ENCODE measurements at places on chromosomes 2 and 18.

GRCh38 chr2:197184959-197185586, 125.5 kb downstream of the ANKRD44 start:
- no peak for DNase-seq

DNA sequence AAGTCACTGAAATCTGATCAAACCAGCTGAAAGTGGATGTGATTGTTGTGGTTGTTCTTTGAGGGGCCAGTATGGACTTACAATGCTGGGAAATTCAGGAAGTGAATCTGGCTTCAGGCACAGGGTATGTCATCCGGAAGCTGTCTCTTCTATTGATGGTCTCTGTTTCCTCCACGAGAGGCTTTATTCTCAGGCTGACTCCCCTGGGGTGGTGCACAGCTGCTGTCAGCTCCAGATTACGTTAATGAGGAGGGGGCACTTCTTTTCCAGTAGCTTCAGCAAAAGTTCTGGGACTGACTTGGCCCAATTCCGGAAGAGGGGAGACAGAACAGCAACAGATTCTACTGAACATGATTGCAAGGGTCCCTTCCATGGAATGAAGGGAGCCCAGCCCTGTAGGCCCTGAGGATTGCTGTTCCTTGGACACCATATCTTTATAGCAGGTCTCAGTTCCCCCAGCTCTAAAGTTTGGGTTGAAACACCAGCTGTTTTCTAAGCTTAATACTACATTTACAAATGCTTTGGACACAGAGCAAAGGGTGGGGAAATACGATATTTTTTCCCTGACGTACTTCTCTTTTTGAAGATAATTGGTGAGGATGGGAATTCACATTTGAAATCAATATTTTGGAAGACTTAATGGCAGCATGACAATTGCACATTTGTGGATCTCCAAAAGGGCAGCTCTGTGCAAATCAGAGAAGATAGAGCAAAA, 400.9 kb downstream of the TSN start:
- DNase-seq, result no peak

DNA sequence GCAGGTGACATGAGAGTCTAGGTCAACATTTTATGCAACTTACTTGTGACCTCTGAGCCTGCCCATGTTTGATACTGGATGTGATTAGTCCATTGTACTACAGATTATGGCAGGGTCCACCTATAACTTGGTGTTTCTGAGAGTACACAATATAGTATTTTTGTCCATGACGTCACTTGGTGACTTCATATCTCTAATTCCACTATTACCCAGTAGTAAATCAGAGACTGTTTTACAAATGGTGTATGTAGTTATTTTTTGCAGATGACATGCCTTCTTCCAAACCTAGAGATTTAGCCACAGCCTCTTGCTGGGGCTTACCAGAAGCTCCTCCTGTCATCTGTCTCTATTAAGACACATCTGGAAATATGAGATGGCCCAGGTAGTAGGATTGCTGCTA, 24.6 kb upstream of the TMX3 start:
- DNase-seq, result no peak

- no peak for DNase-seq
Measured at GRCh38 chr2:37786191-37786698, 114.8 kb upstream of the CDC42EP3 start.

- DNase-seq, result no peak
Measured at GRCh38 chr2:123438251-123438650, 586.8 kb upstream of the CNTNAP5 start.

DNA sequence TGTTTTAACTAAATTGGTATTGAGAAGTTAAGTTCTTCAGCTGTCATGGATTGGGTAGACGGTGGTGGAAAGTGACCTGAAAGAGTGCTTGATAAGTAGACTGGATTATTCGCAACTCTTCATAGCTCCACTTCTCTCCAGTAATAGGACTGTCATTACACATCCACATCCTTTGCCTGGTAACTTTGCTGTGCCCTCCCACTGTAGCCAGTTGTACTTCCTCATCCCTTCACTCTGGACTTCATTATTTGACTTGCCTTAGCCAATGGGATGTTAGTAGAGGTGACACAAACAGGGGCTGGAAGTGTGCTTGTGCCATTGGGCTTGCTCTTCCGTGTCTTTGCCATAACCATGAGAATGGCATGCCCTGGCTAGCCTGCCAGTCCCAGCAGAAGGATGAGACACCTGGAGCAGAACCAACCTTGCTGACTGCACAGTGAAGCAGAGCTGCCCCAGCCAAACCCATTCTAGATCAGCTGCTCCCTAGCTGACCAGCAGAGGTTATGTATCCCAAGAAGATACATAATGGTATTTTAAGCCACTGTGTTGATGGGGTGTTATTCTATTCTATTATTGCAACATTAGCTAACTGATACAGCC, 16.9 kb downstream of the QPCT start:
- no peak for DNase-seq

GRCh38 chr2:215391531-215391930, 44.3 kb downstream of the FN1 start:
- no peak for DNase-seq

- DNase-seq, result no peak
Measured at GRCh38 chr2:234839285-234839684, 112.5 kb upstream of the SH3BP4 start.

GRCh38 chr2:192315543-192315942, 120.8 kb upstream of the TMEFF2 start:
- no peak for DNase-seq

DNA sequence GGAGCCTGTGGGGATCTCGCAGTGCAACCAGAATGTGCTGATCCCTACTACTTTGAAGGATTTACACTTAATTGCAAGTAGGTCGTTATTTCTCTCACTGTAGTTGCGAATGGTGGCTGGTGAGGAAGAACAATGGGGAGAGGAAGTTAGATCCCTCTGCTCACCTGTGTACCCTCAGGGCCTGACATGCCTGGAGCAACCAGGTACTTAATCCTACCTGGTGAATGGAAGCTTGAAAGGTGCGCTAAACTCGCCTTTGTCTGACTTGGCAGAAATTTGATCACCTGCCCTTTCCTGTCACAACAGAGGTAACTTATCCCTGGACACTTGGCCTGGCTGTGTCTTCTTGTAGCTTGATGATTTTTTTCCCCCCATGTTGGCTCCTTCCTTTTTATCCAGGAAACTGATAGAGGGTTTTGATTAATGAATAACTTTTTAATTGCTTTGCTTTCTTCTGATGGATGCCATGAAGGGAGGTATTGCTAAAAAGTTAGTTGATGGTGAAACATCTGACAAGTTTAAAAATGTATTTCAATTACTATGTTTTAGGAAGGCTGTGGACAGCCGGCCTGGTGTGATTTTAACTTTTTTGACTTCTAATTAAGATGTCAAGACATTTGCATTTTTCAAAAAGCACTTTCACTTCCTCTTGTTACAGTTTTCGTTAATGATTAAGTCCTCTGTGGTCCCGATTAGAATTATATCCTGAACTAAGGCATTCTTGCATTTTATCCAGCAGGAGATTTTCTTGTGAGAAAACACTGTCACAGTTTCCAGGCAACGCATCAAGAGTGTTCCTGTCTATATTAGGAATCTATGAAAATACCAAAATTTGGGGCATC, 9.2 kb downstream of the SGPP2 start:
- DNase-seq, result peak; percentile 29

DNA sequence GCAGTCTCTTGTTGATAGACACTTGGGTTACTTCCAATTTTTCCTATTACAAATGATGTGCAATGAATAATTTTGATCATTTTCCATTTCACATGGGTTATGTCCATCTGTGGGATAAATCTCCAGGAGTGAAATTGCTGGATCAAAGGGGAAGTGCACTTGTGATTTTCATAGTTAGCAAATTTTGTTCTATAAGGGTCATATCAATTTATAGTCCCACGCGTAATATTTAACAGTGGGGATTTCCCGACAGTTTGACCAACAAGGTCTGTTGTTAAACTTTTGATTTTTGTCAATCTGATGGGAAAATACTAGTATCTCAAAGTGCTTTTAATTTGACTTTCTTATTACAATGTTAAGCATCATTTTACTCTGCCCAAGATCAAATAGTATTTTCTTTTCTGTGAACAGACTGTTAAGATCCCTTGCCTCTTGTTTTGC, 8.3 kb downstream of the IL1B start:
- DNase-seq, result no peak

- DNase-seq, result no peak
Measured at GRCh38 chr2:207088839-207089238, 76.9 kb downstream of the KLF7 start.

GRCh38 chr2:142188562-142188961, 57.7 kb upstream of the LRP1B start:
- no peak for DNase-seq

DNA sequence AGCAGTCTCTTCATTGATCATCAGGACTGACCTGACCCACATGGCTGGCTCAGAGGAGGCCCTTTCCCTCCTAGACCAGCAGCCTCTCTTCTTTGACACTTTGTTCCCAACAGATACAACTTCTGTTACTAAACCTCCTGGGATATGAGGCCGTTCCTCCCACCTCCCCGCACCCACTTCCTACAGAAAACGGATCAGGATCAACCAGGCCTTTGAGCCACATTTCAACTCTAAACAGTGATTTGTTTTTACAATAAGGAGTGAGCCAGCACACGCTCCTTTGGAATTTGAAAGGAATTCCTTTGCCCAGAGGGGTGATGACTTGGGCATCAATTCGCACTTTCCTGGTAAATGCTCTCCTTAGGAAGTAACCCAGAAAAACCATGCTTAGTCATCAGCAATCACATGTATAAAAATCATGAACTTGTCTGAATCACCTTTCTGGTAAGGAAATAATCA, 180.4 kb downstream of the FAM124B start:
- DNase-seq, result no peak

DNA sequence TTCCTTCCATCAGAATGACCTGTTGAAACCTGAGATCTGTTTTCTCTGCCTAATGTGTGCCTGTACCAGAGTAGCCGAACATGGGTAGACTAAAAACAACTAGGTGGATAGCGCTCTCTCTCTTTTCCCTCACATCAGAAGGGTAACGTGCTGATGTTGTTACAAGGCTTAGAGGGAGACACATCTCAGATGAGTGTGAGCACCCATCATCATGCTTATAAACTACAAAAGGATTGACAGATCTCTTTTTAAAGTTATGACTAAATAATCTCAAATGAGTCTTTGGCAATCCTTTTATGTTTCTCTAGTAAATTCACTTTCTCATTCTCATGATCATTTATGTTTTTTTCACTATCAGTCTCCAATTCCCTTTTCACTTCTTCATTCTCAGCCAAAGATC, 75.5 kb upstream of the CCDC141 start:
- no peak for DNase-seq

- no peak for DNase-seq
Measured at GRCh38 chr2:17713291-17713690, 40.3 kb downstream of the SMC6 start.

GRCh38 chr2:176118601-176119339, 2.2 kb downstream of the HOXD10 start:
- no peak for DNase-seq

DNA sequence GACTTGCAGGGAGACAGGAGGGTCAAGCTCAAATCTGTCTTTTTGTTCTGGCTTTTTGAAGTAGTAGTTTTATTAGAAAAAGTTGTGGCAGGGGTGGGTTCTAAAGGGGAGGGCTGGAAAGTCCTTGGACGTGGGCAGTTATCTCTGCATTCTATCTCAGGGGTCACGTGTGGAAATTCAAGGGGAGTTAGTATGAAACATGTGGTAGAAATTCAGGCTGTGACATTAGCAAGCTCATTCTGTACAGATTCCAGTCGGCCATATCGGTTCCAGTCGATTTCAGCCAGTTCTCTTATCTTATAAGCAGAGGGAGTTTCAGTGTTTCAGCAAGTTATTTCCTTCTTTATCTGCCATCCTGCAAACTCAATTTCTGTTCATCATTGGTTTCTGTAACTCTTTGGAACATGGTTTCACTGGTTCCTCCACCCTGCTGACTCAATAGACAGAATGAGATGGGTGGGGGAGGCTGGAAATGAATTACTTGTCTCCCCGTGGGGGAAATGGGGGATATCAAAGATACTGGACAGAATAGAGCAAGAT, 53.0 kb downstream of the RAB27B start:
- no peak for DNase-seq

GRCh38 chr2:101362777-101363176, 24.5 kb downstream of the CREG2 start:
- no peak for DNase-seq

DNA sequence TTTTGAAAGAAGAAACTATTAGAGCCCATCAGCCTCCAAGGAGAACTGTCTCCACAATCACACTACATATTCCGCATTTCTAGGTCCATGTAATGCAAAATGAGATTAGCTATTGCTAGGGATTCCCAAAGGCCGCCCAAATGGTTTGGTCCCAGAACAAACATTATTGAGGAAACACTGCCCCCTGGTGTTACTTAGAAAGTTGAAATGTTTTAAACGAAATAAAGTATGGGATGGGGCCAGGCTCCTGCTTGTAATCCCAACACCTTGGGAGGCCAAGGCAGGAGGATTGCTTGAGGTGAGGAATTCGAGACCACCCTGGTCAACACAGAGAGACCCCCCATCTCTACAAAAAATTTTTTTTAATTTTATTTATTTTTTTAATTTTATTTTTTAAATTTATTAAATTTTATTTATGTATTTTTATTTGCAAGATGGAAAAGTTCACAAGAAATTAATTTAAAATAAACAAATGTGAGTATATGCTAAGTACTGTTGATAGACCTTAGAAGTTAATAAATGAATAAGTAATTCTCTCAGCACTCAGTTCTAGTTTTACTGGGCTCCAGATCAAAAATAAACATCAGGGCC, 5.5 kb downstream of the NHEJ1 start:
- DNase-seq, result no peak

Measured in NCI-H1417 treated with DMSO at 0.1 percent for 48 hours (cell line).